Right lobe of liver (tissue), 6 donors: ENCODE measurements at places on chromosomes 2 and 18. TPM values are rescaled to one million over a fixed set of nuclear protein-coding genes. Genes with fewer than 3 reads are reported as not detected.

Gene SERPINB5
- total RNA-seq = not detected

Gene SOX11
- total RNA-seq = not detected

Gene LDLRAD4
- 13.9 TPM for total RNA-seq

Gene MLPH
- 37.1 TPM for total RNA-seq

Gene ADGRF3
- total RNA-seq = not detected

Gene RGPD3
- 0.11 TPM for total RNA-seq

Gene TUBA3D
- total RNA-seq = 3.1 TPM

Gene PRSS56
- not detected for total RNA-seq

Gene IL18R1
- total RNA-seq = 11.2 TPM

Gene OBSL1
- total RNA-seq = 38.6 TPM

Gene WDFY1
- total RNA-seq = 28.0 TPM

Gene FOXI3
- total RNA-seq = not detected

Gene FIGN
- total RNA-seq = 7.1 TPM

Gene SPDYA
- total RNA-seq = 0.40 TPM

Gene RPRM
- not detected for total RNA-seq

Gene DNAH6
- 1.7 TPM for total RNA-seq

Gene DTNA
- 29.4 TPM for total RNA-seq

Gene ANKRD30BL
- total RNA-seq = not detected

Gene SLC11A1
- total RNA-seq = 4.2 TPM

Gene TEX261
- 26.5 TPM for total RNA-seq

Gene REG3A
- not detected for total RNA-seq

Gene TMEFF2
- not detected for total RNA-seq

Gene EFR3B
- total RNA-seq = 0.15 TPM

Gene INHBB
- total RNA-seq = 15.1 TPM

Gene GRB14
- 24.3 TPM for total RNA-seq

Gene CHRND
- not detected for total RNA-seq

Gene CHST9
- 3.8 TPM for total RNA-seq

Gene AOX1
- total RNA-seq = 560 TPM

Gene GPBAR1
- total RNA-seq = 0.98 TPM

Gene UGT1A4
- total RNA-seq = 122 TPM

Gene GREB1L
- 4.3 TPM for total RNA-seq

Gene WNT6
- not detected for total RNA-seq

Gene RGPD4
- total RNA-seq = not detected

Gene TMEM169
- total RNA-seq = 2.7 TPM

Gene CENPO
- total RNA-seq = 2.2 TPM

Gene CABYR
- not detected for total RNA-seq

Gene UGT1A5
- 5.8 TPM for total RNA-seq

Gene MTIF2
- total RNA-seq = 23.9 TPM

Gene CNGA3
- total RNA-seq = not detected

Gene RMND5A
- total RNA-seq = 44.3 TPM

Gene ANKAR
- 5.3 TPM for total RNA-seq

Gene ROCK1
- 21.5 TPM for total RNA-seq

Gene SCN3A
- total RNA-seq = not detected

Gene C2orf66
- total RNA-seq = not detected

Gene GDF7
- total RNA-seq = 0.95 TPM

Gene LIPG
- total RNA-seq = 82.1 TPM

Gene AP1S3
- total RNA-seq = 3.7 TPM

Gene MERTK
- total RNA-seq = 13.0 TPM

Gene CPLX4
- not detected for total RNA-seq

Gene DOK6
- total RNA-seq = 2.9 TPM

Gene DGUOK
- 26.9 TPM for total RNA-seq

Gene TDRD15
- total RNA-seq = 2.4 TPM

Gene SULT1C2
- 31.2 TPM for total RNA-seq

Gene LAMA3
- 3.6 TPM for total RNA-seq
